A673 (cell line): ENCODE measurements at places on chromosomes 3 and 15.

DNA sequence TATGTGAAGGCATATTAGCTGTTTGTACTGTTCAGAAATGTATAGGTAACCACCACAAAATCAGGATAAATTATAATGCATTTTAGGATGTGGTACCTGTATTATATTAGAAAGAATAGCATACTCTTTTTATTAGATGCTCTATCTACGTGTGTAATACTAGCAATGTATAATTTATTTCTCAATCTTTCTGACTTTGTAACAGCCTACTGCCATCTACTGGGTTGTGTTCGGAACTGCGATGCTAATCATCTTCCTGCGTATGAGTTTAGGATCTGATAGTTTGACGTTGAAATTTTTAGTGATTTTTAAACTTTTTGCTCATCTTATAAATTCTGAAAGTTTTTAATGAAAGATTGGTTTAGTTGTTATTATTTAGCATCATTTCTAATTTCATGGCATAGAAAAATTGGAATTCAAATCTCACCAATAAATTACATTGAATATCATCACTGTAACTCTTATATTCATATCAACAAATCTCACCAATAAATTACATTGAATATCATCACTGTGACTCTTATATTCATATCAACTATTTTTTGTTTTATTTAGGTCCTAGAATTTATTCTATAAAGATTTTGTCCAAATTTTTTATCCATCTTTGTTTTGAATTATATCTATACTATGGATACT, 322.7 kb upstream of the ZNF717 start:
- peak; percentile 28 for DNase-seq

DNA sequence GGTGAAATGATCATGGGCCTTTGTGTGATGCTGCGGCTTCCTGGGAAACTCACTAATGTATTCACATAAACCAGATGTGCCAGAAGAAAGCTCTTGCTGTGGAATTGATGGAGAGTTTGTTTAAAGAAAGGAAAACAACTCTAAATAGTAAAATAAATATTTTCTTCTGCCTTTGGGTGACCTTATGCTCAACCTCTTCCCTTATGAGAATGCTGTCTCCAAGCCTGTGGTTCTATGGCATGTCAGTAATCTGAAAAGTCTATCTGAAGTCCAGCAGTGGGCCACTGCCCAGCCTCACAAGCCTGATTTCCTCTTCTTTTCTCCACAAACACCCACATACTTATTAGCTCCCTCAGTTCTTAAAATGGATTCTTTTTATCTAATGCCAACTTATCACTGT, 49.9 kb upstream of the PHLDB2 start:
- DNase-seq, result no peak

DNA sequence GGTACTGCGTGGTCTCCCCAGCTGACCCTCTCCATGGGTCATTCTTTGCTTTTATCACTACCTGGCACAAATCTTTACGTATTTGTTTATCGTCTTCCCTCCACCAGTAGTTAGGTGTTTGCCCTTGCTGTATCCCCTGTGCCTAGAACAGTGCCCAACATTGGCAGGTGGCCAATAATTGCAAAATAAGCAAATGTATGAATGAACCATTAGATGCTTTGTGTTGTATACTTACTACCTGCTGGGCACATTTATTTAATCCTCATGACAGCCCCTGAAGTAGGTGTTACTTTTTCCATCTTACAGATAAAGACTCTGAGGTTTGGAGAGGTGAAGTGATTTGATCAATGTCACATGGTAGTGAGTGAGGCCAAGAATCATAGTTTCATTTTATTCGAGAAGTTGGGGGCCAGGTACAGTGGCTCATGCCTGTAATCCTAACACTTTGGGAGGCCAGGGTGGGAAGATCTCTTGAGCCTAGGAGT, 2.0 kb upstream of the TWF2 start:
- DNase-seq, result no peak

DNA sequence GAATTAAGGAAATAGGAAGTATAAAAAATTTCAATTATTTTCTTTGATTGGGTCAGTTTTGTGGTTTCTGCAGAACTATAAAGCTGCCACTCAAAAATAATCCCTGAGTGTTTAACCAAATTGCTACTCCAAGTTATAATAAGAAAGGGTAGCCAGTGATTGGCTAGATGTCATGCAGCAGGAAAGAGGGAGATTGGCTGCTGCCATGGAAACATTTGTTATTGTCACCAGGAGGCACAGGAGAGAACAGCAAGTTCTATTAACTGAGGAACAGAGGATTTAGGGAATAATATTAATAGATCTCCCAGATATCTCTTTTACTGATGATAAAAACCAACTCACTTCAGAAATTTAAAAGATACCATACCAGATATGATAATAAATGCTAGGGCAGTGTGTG, 42.6 kb downstream of the CLDN1 start:
- DNase-seq, result peak; percentile 62

- DNase-seq, result peak; percentile 72
These were observed 5.9 kb upstream of the ADGRG7 start for GRCh38 chr3:100603469-100603868.
